ENCODE measurements at places on chromosomes 7 and 10. TPM values are rescaled to one million over a fixed set of nuclear protein-coding genes. Genes with fewer than 3 reads are reported as not detected.

The PRSS1 gene
- polyA plus RNA-seq, result not detected

The NDUFA5 gene
- 204 TPM for polyA plus RNA-seq

The ZNHIT1 gene
- polyA plus RNA-seq, result 76.5 TPM

The NKX1-2 gene
- not detected for polyA plus RNA-seq

The FAM237B gene
- polyA plus RNA-seq, result 0.36 TPM

The EPO gene
- 0.38 TPM for polyA plus RNA-seq

The MRLN gene
- not detected for polyA plus RNA-seq

The RGS10 gene
- polyA plus RNA-seq, result 33.0 TPM

The WNT2 gene
- 0.76 TPM for polyA plus RNA-seq

Measured in renal cortex interstitium (tissue), 15 donors.